Hematopoietic multipotent progenitor cell treated with erythropoietin and hydrocortisone succinate and interleukin-3 and kit ligand, for 8 days (in vitro differentiated cells): ENCODE measurements at places on chromosomes 11 and 22.

- DNase-seq: no peak
These were observed at the start of gene SYT9 for GRCh38 chr11:7251836-7252682. Gene SYT9, plus strand, starts transcription at chr11:7251904. Its CDS starts 283 bp downstream, at chr11:7252187.

DNA sequence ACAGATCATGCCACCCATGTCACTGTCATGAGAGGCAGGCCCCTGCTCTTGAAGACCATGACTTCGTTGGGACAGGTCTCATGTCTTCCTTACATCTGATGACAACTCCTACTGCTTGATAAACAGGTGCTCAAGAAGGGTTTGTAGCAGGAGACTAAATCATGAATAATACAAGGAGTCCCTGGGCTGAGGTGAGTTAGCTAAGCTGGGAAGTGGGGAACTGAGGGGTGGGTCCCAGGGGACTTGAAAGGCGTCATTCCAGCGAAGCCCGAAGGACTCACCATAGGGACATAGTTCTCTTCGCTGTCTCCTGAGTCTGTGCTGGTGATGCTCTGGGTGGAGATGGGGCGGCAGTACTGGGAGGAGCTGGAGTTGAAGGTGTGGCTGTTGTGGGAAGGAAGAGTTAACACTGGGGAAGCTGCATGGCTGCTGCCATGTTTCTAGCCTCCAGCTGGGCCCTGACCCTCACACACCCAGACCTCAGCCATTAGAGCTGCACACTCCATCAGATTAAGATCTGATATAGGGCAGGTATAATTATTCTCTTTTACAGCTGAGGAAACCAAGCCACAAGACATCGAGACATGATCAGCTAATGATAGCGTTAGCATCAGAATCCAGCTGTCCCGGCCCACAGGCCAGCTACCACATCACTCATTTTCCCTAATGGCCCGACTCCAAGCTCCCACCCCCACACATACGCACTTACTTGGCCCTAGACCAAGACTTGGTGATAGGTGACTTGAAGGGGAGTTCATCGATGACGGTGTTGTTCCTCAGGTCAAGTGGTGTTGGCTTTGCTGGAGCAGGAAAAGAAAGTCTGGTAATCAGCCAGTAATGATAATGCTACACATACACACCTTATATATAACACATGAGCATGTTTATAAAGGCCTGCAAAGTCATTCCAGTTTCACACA, 32.9 kb downstream of the USP35 start:
- DNase-seq: no peak

- no peak for DNase-seq
These were observed 51.1 kb downstream of the CLMP start for GRCh38 chr11:123143921-123144320.

DNA sequence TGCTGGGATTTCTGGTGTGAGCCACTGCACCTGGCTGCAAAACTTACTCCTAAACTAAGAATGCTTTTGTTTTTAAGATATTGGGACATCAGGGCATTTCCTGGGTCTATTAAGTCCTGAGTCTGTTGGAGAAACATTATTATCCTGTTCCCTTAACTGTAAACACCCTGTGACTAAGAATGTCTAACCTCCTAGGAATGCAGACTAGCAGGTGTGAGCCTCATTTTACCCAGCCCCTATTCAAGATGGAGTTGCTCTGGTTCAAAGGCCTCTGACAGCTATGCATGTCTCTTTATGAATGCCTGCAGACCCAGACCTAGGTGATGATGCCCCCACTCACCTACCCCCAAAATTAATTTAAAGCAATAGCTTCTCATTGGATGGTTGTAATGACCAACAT, 46.2 kb downstream of the DEPDC5 start:
- no peak for DNase-seq

DNA sequence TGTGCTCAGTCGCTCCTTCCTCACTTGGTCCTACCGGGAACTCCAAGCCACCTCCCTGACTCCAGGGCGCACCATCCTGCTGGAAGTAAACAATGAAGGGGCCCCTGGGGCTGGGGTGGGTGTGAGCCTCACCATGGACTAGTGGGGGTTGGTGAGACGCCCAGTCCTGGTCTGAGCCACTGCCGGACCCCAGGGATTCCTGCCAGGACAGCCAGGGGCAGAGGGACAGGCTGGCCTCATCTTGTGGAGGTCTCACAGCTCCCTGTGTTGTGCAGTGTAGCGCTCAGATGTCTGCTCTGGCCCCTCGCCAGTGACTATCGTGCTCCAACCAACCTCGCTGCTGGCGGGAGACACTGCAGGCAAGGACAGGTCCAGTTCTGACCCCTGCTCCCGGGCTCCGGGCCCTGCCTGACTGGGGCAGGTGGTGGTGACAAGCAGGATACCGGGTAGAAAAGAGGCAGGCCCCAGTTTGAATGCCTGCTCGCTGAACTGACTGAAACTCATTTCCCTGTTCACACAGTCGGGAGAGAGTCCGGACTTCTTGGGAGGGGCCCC, 1021.4 kb downstream of the BRD1 start:
- no peak for DNase-seq

- no peak for DNase-seq
These were observed 22.2 kb upstream of the MALAT1 start for GRCh38 chr11:65476632-65477148.

DNA sequence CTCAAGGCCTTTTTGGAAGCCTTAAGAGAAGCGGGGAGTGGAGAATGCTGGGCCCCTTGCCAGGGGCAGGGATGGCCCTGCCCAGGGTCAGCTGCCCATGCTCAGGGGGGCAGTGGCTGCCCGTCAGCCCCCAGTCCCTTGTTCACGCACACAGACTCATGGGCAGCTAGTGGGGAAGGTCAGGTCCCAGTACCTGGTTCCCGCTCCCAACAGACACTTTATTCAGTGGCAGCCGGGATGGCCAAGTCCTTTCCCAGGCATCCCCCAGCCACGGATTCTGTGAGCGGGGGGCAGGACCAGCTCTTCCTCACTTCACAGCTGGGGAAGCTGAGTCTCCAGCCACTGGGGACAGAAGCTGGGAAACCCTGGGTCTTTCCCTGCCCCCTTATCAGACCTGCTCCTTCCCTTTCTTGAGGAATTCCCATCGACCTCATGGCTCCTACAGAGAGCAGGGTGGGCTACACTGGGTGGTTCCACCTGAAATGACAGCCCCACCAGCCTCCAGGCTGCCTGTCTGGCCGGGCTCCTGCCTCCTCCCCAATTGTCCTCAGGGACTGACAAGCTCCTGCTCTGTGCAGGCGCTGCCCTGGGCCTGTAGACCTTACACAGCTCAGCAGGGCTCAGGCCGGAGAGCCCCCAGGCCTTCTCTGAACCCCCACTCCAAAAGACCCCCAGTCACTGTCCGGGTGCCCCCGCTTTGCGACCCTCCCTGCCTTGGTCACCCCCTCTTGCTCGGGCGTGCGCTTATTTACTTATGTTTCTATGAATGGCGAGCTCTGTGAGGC, 61.0 kb upstream of the FGF3 start:
- no peak for DNase-seq

DNA sequence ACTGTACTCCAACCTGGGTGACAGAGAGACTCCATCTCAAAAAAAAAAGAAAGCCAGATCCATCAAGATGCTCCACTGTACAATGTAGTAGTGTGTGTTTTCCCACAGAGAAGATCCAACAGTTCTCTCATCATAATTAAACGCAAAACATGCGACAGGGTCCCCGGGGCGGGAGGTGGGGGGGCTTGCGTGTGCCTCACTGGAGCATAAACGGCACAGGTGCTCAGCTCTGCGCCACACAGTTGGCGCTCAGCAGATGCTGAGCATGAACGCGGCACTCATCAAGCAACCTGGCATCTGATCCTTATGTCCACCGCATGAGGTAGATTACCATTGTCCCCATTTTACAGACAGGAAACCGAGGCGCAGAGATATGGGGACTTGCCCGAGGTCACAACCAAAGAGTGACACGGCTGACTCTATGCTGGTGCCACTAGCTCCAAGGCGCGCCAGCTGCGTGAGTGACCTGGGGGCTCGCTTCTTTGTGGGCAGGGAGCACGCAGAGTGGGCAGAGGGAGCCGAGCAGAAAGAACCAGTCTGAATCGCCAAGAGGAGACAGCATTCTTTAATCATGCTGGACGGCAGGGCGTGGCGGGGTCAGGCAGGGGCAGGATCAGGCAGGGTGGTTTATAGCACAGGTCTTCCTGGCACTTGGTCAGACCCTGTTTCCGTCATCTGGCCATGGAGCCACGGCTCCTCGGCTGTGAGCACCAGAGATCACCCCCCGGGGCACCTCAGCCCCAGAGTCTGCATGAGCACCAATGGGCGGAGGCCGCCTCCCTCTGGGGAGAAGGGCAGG, 8.2 kb downstream of the C1QTNF6 start:
- no peak for DNase-seq

- no peak for DNase-seq
These were observed at the start of gene SH3BP1 for GRCh38 chr22:37639070-37639760. Gene SH3BP1, plus strand, starts transcription at chr22:37639669. Its CDS starts 119 bp downstream, at chr22:37639788.

DNA sequence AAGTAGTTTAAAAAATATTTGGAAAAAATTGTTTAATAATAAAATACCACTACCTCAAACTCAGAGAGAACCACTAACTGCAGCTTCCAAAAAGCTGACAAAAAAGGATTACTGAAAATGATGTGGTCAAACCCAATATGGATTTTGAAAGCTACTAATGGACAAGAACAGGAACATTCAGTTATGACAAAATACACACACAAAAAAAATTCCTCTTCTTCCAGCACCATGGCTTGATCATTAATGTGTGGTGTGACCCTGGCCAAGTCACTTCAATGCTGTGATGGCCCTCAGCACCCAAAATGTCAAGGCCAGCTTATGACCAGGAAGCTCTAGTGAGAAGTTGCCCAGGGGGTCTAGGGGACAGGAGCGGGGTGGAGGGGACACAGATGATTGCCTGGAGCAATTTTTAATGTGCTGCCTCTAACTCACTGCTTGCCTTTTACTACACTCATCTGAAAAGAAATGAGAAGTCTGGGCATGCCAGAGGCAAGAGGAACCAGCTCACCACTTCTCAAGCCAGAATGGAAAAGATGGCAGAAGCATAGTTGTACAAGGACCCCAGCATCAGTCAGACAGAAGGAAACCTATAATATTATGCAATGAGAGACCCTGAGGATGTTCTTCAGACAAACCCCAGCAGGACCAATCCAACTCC, 2.2 kb downstream of the SMCO4 start:
- no peak for DNase-seq

- DNase-seq: no peak
These were observed 635 bp downstream of the PRR5 start for GRCh38 chr22:44702479-44703198.

- peak; percentile 21 for DNase-seq
These were observed 51.4 kb downstream of the CDON start for GRCh38 chr11:126011265-126011664.

GRCh38 chr11:34977089-34977912, 60.9 kb downstream of the PDHX start:
- DNase-seq: no peak

DNA sequence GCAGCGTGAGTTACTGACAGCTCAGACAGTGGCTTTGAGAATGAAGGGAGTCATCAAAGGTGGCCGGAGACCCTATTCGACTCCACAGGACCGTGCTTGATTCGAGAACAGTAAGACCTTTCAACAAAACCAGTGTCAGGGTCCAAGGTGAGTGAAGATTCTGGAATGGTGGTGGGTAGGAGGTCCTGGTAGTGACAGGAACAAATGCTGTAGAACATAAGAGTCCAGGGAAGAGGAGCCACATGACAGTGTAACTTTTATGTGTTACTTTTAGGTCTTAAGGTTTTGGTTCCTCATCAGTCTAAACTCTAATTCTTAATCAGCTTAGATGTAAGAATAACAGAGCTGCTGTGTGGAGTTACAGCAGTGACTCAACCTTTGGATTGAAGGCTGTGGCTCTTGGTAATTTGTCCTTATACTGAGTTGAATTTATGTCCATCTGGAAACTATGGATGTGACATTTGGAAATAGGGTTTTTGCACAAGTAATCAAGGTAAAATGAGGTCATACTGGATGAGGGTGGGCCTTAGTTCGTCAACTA, 1.8 kb downstream of the TBC1D22A start:
- no peak for DNase-seq

GRCh38 chr11:61626580-61627380, 45.9 kb upstream of the SYT7 start:
- DNase-seq: no peak

DNA sequence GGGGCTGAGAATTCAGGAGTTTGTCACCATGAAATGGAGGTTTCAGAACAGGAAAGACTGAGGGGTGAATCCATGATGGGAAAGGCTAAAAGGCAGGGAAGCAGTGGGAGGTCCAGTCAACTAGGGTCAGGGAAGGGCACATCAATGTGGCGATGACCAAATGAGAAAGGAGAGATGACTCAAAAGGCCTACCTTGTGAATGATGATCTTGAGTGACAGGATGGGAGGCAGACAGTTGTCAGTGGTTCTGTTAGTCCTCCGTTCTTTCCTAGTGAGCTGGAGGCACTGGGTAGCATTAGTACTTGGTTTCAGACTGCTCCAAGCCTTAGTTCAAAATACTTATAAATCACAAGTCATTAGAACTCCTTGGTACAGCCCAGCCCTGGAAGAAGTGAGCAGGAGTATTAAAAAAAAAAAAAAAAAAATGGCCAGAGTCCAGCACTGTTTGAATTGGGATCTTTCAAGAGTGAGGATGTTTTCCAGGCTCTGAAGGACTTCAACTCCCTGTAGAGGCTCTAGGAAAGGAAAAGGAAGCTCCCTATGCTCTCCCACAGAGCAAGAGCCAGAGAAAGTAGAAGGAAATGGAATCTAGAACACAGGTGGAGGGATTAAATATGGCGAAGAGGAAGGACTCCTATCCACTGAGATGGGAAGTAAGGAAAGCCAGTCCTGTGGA, 8.3 kb upstream of the DCHS1 start:
- DNase-seq: no peak

- no peak for DNase-seq
These were observed 17.1 kb upstream of the MS4A4A start for GRCh38 chr11:60263402-60263801.

DNA sequence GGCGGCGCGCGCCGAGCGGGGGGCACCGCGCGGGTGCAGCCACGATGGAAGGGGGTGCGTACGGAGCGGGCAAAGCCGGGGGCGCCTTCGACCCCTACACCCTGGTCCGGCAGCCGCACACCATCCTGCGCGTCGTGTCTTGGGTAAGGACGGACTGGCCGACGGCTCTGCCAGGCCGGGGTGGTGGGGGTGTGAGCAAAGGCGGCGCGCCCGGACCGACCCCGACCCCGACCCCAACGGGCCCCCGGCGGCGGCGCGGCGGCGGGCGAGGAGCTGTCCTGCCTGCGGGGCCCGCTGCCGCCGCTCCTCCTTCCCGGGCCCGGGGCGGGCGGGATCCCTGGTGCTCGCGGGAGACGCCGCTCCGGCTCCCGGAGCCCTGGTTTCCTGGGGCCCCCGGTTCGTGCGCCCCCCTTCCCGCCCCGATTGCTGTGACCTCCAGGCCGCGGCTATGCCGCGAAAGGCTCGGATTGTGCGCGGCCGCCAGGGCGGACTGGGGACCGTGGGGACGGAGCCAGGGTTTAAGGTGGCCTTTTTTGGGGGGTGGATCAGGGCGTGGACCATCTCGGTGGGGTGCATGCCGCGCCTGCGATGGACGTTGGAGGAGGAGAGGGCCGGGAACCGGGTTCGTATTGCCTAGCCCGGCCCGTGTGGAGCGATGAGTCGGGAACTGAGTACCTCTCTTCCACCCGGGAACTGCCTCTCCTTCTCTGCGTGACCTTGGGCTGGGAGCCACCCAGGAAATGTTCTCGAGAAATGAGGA, at the start of gene SYNGR1:
Gene SYNGR1, plus strand, starts transcription at position 25 of the 760 bp plus-strand sequence. Its CDS starts 20 bp downstream, at position 45.
- no peak for DNase-seq

- no peak for DNase-seq
These were observed 13.2 kb downstream of the TANGO2 start for GRCh38 chr22:20034143-20034542.
